ENCODE measurements at places on chromosomes 2 and 18.

DNA sequence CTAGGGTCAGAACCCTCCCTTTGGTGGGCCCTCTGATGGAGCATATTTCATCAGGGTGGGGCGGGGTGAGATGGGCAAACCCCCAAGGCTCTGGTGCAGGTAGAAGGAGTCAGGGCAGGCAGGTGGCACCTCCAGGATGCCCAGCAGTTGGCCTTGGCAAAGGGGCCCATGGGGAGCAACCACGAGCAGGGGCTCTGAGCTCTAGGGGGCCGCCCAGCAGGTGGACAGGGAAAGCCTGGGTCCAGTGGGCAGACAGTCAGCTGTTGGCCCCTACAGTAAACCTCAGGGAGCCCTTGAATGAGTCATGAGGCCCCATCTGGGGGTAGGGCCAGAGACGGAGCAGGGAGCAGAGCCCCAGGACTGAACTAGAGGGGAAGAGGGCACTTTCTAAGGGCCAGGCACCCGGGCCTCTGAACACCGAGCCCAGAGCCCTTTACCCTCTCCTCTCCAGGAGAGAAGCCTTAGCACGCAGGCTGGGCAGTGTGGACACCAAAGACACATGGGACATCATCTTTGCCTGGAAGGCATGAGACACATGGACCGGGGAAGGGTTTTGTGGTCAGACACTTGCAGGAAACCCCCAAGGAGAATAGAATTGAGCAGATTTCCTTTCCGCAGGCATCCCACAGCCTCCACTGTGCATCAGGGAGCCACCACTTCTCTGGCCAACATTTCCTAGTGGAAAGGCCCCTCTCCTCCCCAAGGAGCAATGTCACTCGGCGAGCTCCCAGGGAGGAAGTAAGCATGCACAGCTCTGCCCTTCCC, 257.3 kb downstream of the GLI2 start:
- DNase-seq: peak; percentile 55

- DNase-seq: no peak
Observed at GRCh38 chr2:176847575-176847974, 365.0 kb upstream of the HNRNPA3 start.

- no peak for DNase-seq
Observed at GRCh38 chr2:8541223-8541622, 140.6 kb upstream of the ID2 start.

DNA sequence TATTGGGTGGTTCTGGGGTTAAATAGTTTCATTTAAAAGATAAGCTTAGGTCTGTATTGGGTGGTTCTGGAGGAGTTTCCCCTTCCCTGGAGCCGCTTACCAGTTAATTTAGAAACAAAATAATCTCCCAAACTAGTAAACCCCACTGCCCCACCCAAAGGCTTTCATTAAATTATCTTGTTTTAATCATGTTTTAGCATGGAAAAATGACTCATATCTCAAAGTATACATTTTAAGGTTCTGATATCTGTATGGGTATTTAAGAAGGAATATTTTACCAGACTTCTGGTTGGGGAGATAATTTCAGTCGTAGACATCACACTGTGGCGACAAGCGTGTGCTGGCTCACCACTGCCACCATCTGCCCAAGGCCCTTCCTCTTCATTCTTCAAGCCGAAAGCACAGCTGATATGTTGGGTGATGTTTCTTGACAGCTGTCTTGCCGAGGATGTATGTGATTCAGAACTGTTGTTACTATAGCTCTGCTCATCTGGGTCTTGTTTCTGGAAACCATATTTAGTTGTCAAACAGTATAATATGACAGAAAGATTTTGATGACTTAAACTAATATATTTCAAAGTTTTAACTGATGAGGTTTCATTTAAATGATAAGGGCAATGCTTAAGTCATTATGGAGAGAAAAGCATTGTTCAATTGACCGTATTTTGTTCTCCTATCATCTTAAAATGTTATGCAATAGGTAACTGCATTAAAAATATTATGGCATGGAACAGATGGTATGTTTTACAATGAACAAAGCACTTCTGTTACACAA, 5.1 kb downstream of the FIGLA start:
- no peak for DNase-seq

GRCh38 chr18:46719388-46719787, 37.5 kb downstream of the ST8SIA5 start:
- DNase-seq: no peak

GRCh38 chr18:21444465-21445212, 155.9 kb downstream of the ESCO1 start:
- DNase-seq: no peak

DNA sequence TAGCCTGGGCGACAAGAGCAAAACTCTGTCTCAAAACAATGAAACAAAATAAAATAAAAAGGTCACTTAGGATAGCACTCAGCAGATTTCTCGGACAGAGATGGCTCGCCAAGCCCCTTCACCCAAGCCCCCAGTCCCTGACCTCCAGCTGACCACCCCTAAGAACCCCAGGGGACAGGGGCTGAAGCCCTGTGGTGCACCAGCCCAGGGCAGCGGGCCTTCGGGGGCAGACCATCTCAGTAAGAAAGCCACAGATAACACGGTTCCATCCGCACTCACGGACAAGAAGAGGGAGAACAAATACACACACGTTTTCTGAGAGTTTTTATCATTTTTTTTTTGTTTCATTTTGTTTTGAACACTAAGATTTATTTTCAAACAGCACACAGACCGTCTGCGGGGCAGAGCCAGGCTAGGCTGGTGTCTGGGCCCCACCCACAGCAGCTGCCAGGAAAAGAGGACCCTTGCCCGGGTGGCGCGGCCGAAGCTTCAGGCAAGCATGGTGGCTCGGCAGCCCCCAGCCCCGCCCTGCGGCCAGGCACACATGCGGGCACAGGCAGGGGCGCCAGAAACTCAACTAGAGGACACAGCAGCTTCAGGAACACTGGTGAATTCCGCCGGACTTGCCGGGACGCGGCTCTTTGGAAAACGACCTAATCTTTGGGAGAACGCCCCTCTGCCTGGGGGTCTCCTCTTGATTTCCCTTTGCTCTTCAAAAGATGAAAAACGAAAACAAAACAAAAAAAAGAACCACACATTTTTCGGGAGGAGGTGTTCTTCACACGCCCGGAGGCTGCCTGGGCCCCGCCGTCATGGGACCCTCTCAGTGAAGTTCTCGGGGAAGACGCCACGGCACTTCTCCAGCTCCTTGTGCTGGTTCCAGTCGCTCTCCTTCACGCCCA, 59.0 kb downstream of the BIN1 start:
- DNase-seq: no peak

DNA sequence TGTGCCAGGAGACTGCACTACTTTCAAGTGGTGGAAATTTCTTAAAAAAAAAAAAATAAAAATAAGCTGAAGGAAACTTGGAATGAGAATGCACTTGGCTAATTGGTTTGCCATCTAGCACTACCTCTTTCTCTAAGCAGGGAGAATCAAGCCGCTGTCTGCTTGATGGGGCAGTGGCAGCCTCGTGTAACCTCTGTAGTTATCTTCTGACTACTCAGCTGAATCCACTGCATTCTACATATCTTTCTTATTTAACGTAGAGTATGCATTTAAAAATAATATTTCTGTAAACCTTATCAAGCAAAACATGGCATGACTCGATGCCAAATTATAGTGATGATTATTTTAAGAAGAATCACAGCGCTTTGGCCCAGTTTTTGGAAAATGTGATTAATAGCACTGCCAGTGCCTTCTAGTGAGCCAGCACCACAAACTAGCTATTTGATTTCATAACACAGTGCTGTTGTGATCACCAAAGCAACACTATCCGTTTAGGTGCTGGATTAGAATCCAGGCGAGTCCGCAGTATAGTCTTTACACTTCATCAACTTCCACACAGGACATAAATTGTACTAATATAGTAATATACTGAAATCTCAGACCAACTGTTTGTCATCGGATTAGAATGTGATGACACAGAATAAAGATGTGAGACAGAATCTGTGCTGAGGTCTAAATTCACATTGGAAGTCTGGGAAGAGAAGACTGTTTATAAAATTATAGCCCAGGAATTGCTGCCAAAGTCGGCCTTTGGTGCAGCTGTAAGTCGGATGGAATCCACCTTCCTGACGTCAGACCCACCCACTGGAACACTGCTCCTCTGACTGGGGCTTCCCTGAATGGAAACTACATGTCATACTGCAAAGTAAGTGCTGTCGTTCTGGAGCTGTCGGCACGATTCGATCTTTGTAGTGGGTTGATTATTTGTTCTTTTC, 136.5 kb upstream of the ETAA1 start:
- DNase-seq: peak; percentile 80
